ENCODE measurements at places on chromosomes 1 and 21.

DNA sequence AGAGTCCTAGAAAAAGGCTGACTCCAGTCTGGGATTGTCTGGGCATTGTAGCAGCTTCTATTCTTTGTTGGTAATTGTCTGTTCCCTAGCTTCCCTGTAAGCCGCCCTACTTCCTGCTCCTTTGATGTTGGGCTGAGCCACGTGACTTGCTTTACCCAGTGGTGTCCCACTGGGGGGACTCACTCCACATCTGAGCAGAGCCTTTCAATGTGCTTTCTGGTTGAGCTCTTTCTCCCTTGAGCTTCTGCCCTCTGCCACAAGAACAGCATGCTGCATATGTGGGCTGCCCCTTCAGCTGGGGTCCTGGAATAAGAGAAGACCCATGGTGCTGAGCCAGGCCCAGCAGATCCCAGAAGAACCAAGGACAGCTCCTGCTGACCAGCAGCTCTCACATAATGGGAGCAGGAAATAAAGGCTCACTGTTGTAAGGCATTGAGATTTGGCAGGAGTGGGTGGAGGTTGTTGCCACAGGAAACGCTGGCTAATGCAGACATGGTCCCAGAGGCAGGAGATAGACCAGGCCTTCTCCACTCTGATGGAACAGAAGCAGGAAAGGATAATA is 276.3 kb upstream of the GJB5 start:
- DNase-seq = no peak

GRCh38 chr1:244340396-244340795 is 111.3 kb downstream of the ADSS2 start:
- DNase-seq = no peak

DNA sequence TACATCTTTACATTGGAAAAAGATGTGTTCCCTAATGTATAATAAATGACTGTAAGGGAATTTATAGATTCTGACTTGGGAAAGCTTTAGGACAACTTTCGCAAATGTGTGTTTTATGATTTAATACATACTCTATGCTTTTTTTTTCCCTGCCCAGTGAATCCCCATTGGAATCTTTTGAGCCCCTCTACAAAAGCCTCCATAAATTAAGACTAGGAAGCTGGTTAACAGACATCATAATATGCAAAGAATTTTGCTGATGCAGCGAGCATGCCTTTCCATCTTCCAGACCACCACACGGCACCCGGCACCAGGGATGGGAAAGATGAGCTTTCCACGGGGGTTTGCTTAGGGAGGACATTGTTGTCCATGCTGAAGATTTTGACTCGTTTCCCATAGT is 156.1 kb upstream of the IVNS1ABP start:
- DNase-seq = peak; percentile 65

DNA sequence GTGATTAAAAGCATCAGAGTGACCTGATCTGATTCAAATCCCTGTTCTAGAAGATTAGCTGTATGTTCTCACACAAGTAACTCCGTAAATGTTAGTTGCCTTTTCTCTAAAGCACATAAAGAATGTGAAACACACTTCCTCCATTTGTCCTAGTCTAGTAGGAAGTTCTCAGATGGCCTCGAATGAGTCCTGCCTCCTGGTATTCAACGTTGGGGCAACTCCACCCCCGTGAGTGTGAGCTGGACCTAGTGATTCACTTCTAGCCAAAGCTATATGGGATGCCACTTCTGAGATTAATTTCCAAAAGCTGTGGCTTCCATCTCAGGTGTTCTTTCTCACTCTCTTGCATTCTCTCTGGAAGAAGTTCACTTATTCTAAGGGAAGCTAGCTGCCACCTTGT is 267.6 kb downstream of the GPATCH2 start:
- no peak for DNase-seq

DNA sequence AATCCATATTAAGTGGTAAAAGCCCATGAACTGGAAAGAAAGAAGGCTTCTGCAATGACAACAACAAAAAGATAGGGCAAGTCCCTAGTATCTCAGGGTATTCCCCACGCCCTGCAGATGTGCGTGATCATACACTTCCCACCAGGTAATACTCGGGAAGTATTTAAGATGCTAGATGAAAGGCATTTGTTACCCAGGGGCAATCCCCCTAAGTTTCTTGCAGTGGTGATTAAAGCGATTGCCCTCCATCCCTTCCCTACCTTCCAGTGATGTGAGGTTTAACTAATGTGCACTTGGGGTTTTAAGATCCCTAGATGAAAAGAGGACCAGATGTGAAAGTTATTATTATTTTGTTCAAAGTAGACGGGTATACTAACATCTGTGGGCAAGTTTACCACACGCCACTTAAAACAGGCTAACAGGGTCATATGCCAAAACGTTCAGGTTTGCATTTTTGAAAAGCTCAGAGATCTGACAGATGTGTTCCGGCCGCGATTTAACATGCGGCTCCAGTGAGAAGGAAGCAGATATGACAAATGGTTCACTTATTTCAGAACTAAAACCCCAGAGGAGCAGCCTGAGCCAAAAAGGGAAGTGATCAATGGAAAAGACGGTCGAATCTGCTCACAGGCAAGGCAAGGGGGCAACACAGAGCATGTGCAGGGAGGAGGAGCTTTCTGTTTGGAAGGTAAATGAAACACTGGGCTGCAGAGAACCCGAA is 17.4 kb downstream of the TIAM1 start:
- peak; percentile 56 for DNase-seq

DNA sequence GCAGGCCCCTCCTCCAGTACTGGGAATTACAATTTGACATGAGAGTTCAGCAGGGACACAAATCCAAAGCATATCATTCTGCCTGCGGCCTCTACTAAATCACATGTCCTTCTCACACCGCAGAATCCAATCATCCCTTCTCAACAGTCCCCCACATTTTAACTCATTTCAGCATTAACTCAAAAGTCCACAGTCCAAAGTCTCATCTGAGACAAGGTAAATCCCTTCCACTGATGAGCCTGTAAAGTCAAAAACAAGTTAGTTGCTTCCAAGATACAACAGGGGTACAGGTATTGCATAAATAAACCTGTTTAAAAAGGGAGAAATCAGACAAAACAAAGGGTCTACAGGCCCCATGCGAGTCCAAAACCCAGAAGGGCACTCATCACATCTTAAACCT is 64.0 kb downstream of the EBNA1BP2 start:
- DNase-seq = no peak

DNA sequence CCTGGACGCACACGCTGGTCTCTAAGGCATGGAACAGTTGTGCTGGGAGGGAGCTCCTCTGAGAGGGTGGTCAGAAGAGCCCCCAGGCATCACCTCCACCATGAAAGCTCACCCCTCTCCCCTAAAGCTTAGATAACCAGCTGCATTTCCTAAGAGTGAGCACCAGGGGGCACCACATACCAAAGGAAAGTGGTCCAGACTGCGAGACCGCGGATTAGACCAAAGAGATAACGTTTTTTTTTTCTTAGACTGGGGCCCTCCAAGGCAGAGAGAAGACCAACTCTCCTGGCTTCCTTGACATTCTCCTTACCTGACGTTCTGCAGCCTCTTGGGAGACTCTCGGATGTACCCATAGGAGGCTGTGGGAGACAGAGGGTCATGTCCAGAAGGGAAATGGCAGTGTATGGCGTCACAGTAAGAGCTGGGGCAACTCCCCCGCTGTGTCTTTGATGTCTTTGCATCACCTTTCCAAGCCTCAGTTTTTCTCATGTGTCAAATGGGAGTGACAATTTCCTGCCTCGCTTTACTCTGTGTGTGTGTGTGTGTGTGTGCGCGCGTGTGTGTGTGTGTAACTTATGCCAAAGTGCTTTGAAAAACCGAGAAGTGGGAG is 12.3 kb upstream of the IFNLR1 start:
- DNase-seq = peak; percentile 22

GRCh38 chr1:172566196-172566997 is 33.4 kb downstream of the SUCO start:
- DNase-seq = no peak

DNA sequence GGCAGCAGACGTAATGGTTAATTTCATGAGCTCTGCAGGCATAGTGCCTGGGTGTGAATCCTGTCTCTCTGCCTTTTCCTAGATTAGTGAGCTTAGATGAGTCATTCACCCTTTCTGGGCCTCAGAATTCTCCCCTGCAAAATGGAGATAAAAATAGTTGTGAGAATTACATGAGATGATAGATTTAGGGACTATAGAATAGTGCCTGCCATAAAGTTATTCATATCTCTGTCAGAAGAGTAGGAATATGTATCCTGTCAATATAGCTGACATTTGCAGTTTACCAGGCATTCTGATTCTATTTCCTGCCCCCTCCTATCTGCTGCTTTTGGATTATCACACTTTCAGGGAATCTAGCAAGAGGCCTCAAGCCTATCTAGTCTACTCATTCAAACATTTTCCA is 112.0 kb downstream of the PDE4B start:
- DNase-seq = peak; percentile 20

- DNase-seq = no peak
Measured at GRCh38 chr1:230280054-230280795, 145.9 kb downstream of the PGBD5 start.

DNA sequence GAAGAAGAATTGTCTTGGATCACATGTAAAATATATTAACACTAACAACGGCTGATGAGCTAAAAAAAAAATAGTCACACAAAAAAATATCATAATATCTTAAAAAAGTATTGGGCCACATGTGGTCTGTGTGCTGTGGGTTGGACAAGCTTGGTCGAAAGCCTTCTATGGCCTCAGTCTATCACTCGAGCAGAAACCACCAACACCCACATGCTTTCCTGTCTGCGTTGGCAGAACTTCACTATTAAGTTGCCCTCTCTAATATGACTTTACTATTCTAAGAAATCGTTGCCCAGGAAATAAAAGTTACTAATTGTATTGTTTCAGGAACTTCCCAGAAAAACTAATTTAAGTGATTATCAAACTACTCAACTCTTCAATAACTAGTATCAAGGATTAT is 28.2 kb upstream of the ETS2 start:
- no peak for DNase-seq

GRCh38 chr1:34128186-34128889 is 36.7 kb downstream of the CSMD2 start:
- DNase-seq = no peak

DNA sequence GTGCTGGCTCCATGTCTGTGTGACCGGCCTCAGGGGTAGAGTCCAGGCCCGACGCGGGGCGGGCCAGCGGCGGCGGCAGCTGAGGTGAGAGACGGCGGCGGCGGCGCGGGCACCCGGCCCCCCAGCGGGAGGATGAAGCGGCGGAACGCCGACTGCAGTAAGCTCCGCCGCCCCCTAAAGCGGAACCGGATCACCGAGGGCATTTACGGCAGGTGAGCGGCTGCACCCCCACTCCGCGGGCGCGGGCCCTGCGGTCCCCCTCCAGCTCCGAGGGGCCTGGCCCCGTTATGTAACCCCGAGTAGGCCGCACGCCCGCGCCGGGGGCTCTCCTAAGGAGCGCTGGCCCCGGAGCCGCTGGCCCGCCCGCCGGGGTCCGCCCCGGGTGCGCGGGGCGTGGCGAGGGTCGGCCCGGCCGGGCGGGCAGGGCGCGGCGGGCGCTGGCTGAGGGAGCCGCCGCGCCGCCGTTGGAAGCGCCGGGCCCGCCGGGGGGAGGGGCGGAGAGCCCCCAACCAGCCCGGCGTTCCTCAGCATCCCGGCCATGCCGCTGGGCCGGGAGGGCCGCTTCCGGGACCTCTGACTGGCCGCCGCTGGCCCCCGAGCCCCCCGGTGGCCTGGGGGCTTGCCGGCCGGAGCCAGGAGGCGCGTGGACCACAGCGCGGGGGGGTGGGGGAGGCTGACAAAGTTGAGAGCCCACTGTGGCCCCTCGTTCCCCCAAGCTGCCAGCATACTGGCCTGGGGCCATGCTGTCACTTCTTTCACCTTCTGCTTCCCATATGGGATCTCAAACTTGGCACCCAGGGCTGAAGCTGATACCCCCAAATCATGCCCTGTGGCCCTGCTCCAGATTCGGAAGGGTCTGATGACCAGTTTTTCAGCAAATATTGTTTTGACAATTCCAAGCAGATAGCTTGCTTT is 527 bp downstream of the MACO1 start:
- no peak for DNase-seq

DNA sequence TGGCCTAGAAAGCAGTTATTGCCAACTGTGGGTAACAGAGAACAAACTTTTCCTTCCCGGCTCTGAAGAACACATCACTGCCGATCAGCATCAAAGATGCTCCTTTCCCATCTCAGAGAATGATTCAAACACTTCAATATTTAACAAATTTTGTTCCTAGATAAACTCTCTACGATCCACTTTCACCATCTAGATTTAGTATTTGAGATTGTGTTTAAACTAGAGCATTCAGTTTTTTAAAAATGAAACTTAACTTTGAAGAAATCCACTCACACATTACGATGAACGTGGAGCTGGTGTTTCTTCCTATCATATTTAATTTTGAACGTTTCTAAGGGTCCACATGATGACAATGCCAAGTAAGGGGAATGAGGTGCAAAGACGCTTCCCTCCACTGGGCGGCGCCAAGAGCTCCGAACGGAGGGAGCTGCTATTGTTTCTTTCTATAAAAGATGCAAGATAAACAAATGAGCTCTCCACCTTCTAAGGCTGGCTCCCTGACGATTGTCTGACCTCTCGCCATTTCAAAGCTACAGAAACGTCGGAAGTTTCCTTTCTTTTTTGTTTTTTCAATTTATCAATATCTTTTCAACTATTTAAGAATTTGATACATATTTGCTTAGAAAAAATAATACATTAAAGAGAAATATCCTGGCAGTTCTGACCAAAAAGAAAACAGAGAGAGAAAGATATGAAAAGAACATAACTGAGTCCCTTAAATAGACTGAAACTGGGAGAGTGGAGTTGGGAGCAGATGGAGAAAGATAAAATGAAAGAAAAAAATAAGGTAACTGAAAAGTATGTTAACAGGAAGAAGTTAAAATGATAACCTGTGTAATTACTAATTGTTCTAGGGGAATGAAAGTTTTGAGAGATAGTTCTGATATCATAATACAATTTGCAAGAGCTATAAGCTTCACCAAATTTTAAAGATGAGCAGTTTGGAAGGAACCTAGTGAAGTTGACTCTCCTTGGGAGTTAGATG is 4.4 kb upstream of the BARHL2 start:
- DNase-seq = no peak

DNA sequence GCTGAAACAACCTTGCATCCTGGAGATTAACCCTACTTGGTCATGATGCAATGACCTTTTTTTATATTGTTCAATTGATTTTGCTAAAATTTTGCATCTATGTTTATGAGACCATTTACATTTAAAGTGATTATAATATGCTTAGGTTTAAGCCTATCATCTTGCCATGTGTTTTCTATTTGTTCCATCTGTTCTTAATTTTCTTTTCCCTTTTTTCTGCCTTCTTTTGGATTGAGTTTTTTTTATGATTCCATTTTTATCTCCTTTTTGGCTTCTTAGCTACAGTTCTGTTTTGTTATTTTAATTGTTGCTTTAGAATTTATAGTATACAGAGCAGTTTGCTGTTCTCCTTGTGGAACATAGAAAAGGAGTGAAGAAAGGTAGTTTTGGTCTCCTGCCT is 385.1 kb upstream of the USP24 start:
- DNase-seq = peak; percentile 54

GRCh38 chr1:90074566-90074965 is 79.7 kb downstream of the ZNF326 start:
- no peak for DNase-seq

GRCh38 chr1:32249831-32250525 is 1.1 kb upstream of the LCK start:
- DNase-seq = no peak

Measured in fibroblast of skin of left quadriceps (primary cell).